Activated T-cell treated with anti-CD3 and anti-CD28 coated beads for 24 hours (primary cell): ENCODE measurements at places on chromosomes 7 and 10.
A peak's percentile ranks its signal among the peaks of the same experiment; 100 is the strongest.

GRCh38 chr7:100465299-100465698 is 1.2 kb upstream of the SPACDR start:
- no peak for DNase-seq

- DNase-seq, result no peak
These were observed 133.8 kb upstream of the PLXNA4 start for GRCh38 chr7:132709971-132710567.

DNA sequence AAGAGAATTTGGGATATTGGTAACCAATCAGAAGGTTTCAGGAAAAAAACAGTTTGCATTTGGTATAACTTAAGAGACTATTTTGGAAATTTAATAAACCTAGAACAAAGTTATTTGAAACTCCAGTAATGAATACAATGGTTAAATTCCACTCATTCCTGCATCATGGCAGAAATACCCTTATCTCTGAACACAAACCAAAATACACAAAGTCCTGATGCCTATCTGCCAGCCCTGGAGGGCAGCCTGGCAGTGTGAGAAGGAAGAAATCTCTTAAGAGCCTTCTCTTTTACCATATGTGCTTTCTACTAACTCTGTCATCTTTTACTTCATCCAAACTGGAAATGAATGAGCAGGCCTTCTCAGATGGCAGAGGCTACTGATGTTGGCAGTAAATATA is 147.1 kb upstream of the LYZL1 start:
- no peak for DNase-seq

- no peak for DNase-seq
These were observed 95.3 kb downstream of the KAT6B start for GRCh38 chr10:74921744-74922143.

- no peak for DNase-seq
These were observed 91.0 kb downstream of the AKR1D1 start for GRCh38 chr7:138167222-138167621.

DNA sequence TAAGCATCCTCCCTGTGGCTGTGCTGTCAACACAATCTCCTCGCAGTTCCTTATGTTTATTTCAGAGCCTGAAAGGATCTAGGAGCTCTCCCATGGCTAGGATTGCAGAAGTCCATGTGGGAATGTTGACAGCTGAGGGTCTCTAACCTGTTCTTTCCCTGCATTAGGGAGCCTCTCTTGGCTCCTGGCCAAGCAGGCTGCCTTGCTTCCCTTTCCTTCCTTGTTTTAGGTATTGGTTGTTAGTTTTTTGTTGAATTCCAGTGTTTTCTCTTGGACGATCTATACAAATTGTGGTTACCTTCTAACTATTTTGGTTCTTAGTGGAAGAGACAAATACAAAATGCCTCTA is 171.8 kb downstream of the MLLT10 start:
- no peak for DNase-seq

- no peak for DNase-seq
These were observed 77.4 kb downstream of the SAMD9 start for GRCh38 chr7:93040355-93040754.

DNA sequence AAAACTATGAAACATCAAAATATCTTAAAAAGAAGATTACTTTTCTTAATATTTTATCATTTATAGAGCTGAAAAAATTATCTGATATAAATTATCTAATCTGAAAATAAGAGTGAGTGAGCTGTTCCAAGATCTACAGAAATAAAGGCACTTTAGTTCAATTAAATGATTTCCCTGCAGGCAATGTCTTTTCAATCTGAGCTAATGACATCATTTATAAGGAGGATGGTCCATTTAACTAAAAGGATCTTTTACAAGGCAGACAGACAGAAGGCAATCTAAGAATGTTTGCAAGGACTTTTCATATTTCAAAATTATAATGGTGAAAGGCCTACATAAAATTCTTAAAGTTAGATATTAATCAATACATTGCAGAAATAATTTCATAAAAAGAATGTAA is 71.8 kb downstream of the SKAP2 start:
- DNase-seq, result no peak

GRCh38 chr10:32938554-32939061 is 19.4 kb downstream of the ITGB1 start:
- DNase-seq, result no peak

GRCh38 chr10:114650266-114650665 is 7.8 kb downstream of the ABLIM1 start:
- no peak for DNase-seq

GRCh38 chr7:130732980-130733930 is 752 bp downstream of the KLF14 start:
- no peak for DNase-seq

GRCh38 chr7:130822642-130823041 is 88.6 kb upstream of the KLF14 start:
- DNase-seq, result no peak

GRCh38 chr7:143504937-143505297 is 27.2 kb downstream of the TAS2R41 start:
- no peak for DNase-seq

DNA sequence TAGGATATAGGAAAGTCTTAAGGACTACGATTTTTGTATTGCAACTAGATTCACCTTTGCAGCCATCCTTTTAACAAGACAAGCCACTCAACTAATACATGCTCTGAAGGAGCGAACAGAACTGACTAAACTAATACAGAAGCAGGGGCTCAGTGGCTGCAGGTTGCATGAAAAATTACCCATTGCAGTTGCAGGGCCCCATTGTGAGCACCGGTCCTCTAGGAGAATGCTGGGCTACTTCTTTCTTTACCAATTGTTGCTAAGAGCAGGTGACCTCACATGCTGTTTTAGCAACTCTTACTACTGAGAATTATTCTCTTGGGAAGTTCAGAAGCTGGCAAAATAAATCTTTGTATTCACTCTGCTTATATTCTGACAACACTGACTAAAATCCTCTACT is 64.0 kb upstream of the ANKRD1 start:
- no peak for DNase-seq

DNA sequence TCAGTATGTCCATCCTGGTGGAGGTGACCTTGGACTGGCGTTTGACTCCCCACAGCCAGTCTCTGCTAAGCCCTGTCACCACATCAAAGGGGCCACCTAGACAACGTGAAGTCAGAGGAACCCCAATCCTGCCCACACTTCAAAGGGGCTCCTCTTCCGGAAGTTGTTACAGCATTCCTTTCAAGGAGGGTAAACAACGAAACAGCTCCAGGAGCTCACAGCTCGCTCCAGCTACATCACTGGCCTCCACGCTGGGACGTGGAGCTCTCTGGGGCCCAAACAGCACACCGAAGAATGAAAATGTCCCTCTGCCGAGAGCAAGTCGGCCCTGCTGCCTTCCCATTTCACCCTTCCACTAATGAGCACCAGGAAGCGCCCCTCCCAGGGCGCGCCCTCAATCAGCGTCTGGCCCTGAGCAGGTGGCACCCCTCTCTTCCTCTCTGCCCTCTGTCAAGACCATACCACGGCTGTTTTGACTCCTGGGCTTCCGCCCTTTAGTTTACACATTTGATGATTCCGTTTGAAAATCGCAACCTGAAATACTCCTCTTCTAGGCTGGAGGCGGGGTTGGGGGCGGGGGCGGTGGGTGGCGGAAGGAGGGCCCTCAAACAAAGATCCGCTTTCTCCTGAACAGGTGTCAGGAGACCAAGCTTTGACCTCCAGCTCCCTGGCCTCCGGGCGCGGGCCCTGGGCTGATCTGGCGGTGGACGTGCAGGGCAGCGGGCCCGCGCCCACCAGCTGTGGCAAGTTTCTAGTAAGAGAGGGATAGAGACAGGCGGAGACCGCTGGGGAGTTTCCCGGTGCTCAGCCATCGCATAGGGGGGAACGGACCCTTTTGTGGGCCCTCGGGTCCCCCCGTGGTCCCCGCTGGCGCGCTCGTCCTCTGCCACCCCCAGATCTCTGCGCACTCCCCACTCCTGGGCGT is 53.1 kb upstream of the KDM7A start:
- DNase-seq, result peak; percentile 40

DNA sequence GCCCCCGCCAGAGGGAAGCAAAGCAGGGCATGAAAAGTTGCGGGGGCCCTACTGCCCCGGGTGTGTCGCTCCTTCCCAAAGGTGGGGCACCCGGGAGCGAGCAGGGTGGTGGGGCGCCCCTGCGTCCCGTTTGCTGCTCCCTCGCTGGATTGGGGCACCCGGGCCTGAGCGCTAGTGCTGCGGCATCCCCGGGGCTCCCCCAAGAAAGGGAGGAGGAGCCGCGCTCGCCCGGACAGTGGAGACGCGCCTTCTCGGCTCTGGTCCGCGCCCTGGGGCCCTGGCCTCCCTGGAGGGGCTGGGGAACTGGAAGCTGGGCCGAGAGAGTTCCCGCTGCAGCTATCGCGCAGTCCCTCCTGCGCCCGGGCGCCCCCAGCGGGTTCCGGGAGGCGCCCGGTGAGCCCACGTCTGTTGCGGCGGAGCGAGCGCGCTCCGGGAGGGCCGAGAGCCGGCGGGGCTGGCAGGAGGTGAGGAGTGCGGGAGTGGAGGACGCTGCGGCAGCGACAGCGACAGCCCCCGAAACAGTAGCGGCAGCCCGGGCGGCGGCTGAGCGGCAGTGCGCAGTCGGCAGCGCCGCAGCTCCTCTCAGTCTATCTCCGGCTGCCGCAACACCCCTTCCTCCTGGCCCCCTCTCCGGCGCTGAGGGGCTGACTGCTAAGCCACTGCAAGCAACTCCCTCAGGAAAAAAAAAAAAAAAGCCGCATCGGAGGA is 504 bp upstream of the BMPER start:
- peak; percentile 1 for DNase-seq

DNA sequence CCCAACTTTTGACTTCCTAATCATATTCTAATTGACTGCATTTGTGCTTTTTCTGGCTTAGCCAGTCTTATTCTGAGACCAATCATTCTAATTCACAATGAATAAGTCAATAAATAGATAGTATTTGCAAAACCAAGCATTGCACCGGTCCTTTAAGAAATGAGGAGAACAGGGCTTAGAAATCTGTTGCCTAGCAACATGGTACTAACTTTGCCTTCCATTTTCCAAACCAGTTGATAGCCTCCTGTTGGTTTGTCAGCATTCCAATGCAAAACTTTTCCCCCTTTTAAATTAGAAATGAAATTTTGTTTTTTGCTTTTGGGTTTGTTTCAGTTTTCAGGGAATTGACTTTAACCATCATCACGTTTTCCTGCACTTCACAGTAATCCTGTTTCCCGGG is 603.5 kb upstream of the NRP1 start:
- no peak for DNase-seq

DNA sequence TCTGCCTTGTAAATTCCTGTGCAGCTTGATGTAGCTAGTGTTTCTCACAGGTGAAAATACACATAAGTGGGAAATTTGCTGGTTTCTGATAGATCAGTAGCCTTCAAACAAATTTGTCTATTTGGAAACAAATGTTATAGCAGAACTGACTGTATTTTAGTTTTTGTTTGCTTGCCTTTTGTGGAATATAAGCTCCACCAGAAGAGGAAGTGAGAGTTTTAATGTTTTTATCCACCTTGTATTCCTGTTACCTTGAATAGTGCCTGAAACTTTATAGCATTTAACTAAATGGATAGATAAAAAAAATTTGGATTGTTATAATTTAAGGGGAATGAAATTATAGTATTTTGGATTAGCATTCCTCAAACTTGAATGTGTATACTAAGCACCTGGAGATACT is 9.8 kb downstream of the WAC start:
- no peak for DNase-seq

GRCh38 chr7:128831178-128831993 is 1.2 kb downstream of the FLNC start:
- DNase-seq, result no peak

- DNase-seq, result no peak
These were observed 32.4 kb downstream of the CAMK2B start for GRCh38 chr7:44292876-44293560.

DNA sequence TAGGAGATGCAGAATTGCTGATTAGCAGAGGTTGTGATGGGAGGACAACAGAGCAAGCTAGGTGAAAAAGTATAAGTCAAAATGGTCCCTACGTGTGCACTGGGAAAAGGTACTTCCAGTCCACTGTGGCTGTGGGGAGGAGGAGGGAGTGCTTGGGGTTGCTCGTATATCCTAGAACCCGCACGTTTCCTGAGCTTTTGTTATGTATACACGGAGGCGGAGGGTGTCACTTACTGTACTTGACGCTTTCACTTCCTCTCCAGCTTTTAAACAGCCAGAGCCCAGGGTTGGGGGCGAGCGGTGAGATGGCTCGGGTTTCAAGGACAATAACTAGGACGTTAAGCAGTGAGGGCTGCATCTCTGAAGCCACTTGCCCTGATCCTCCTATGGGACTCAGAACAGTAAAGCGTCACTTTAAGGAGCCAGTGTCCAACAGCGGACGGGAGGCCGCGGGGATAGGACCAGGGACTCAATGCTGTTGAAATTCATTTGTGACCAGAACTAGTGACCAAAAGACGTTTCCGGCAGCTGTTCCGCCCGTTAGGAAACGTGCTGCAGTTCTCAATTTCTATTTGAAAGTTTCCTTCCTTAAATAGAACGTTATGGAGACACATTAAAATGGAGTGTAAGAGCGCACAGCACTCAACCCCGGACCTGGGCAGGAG is 985 bp upstream of the ETV1 start:
- no peak for DNase-seq

DNA sequence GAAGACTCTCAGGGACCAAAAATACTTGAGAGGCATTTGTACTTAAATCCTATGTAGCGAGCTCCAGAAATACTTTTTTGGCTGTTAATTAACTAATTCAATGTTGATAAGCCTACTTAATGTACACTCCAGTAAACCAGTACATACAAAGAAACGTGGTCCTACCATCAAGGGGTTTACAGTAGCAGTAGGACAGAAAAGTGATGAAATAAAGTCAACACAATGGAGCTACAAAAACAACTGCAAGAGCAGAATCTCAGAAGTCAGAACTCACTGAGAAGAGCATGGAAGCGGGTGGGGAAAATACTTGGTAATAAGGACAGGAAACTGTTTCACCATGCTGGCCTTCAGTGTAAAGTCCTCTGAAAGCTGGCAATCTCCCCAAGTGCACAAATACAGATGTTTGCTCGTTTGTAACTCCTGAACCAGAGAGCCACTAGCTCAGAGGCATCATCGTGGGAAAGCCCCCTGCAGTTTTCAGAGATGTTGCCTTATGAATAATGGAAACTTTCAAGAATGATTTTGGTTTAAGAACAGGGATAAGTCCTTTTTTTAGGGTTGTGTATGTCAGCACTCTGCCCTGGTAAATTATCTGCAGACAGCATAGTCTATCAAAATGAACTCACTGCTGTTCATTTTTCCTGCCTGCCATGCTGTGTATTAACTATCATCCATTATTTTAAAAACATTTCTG is 233.2 kb downstream of the SORCS1 start:
- no peak for DNase-seq

DNA sequence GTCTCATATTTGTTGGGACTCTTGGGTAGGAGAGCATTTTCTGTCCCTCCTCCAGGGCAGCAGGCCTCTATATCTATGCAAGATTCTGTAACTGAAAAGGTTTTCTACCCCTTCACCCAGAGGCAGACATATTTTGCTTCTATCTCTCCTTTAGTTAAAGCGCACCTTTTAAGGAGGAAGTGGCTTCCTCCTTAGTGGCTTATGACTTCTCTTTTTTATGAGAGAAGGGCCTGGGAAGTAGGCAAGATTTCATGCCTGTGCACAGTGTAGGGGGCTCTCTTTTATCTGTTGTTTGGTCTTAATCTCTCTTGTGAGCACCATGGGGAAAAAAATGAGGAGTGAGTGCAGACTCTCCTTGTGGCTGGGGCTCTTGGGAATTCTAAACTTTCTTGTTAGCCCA is 122.1 kb downstream of the LRMDA start:
- no peak for DNase-seq
